ENCODE measurements at places on chromosomes 12 and 14.
A peak's percentile ranks its signal among the peaks of the same experiment; 100 is the strongest.

GRCh38 chr14:66315548-66315947, 170.6 kb upstream of the CCDC196 start:
- peak; percentile 30 for DNase-seq

GRCh38 chr14:101398011-101398410, 163.3 kb upstream of the DIO3 start:
- no peak for DNase-seq

GRCh38 chr14:102965282-102965681, 42.8 kb downstream of the AMN start:
- DNase-seq, result no peak

- DNase-seq, result no peak
Measured at GRCh38 chr12:104585448-104586055, 128.8 kb downstream of the CHST11 start.

- no peak for DNase-seq
Measured at GRCh38 chr14:94340533-94340932, 17.4 kb upstream of the SERPINA6 start.

DNA sequence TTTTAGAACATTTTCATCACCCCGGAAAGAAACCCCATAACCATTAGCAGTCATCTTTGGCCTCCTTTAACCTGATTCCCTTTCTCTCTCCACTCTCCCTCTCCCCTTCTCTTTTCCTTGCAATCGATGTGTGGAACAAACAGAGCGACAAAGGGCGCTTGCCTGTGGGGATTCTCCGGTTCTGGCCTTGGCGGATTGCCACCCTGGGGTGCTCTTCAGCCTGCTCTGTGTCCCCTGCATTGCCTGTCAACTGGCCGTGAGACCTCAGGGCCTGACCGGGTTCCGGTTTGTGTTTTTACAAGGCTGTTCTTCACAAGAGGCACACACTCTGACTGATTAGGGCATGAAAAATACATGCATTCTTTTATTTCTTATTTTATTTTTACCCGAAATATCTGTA, 27.8 kb downstream of the LRTM2 start:
- no peak for DNase-seq

DNA sequence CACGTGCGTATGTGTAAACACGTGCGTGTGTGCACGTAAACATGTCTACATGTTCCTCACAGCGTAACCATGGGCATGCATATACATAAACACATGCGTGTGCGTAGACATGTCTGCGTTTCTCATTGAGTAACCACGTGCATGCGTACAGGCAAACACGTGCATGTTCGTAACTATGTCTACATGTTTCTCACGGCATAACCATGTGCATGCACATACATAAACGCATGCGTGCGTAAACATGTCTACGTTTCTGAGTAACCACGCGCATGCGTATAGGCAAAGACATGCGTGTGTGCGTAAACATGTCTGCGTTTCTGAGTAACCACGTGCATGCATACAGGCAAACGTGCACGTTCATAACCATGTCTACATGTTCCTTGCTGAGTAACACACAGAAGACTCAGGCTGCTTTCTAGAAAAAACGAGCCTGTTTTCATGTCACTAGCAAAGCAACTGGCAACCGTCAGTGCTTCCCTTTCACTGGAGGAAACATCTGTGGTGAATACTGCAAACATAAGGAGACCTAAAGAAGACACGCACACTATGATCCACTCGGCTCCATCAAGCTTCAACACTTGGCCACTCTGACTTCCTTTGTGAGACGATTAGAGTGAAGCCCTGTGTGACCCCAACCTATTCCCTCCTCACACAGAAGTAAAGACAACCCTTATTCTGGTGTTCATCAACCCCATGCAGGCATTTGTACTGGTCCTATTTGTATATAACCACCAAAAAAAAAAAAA, 28.8 kb downstream of the POLE start:
- DNase-seq, result no peak

DNA sequence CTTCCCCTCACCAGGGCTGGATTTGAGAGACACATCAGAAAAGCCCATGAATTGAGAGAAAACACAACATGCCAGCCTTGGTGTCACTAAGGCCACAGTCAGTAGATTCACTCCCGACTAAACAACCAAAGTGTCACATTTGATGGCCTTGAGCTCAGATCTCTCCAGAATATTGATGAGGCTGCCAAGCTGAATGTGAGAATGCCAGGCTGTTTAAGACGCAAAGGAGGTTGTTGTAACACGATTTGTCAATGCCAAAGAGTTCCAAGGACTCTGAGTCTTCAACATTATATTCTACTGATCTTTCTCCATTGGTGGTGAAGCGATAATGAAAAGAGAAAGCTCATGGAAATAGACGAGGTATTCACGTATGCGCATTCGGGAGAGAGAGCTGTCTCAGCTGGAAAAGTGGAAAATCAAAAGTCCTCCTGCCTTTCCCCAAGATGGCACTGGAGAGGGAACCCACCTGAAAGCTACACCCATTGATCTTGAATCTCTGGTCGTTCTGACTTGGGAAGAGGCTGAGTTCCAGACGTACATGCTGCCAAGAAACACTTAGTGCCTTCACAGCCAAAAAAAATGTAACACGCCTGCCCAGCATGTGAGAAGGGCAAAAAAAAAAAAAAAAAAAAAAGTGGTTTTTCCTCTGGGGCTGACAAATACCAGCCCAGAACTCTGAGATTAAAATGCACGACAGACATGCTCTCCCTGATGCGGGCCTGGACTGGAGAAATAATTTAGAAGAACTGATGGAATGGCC, 1159.6 kb downstream of the VRK1 start:
- no peak for DNase-seq

DNA sequence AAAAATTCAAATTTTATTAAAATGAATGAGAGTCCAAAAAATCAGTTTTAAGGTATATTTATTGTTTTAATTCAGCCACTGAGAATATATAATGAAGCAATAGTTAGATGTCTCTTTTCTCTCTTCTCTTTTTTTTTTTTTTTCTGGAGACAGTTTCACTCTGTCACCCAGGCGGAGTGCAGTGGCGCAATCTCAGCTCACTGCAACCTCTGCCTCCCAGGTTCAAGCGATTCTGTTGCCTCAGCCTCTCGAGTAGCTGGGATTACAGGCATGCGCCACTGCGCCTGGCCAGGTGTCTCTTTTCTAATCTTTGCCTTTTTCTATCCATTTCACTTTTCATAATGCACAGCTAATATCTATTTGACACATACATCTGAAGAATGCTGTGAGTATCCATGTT, 307.1 kb upstream of the RGS6 start:
- no peak for DNase-seq

DNA sequence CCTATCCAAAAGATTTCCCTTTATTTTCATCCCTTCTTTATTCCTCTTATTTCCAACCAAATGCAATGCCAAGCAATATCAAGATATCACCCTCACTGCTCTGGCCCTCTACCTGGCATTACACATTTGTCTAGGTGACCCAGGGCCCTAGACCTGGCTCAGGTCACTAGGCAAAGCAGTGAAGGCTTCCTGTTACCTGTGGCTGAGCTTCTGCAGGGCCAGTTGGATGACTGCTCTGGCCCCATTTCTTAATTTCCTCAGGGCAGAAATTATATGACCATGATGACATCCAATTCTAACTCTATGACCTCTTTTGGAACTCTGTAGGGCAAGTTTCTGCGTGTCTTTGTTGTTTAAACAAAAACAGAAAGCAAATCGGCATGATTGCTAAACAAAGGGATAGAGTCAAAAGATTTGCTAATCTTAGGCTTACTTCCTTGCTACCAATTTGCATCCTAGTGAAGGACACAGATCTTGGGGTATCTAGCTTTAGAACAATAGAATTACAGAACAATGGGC, 7.4 kb upstream of the CCDC198 start:
- DNase-seq, result no peak

DNA sequence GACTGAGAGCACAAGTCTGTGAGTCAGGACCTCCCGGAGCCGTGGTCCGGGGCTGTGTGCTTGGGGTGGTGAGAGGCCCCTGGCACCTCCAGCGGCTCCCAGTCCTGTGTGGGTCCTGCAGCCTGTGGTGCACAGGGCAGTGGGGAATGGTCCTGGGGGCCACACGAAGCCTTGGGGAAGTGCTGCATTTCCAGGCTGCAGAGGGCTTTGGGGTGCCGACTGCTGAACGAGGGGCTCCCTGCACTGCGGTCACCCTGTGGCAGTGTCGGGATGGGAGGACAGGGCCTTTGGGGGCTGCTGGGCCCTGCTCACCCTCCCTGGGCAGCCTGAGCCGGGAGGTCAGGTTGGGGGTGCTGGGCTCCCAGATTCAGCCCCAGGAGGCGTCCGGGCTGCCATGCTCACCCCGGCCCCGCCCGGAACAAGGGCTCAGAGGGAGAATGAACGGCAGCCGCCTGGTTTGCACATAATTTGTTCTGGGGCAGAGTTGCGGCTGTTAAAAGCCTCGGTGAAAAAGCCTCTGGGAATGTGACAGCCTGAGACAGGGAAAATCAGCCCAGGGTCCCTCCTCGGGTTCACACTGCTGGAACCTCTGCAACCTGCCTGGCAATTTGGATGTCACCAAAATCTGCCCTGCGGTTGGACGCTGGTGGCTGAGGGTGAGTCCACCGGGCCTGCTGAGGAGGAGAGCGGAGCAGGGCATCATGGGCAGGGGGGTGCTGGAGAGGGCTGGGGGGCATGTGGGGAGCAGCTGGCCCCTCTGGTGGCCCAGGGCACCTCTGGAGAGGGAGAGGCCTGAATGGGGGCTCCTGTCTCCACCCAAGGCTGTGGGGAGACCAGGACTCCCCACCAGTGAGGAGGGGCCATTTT, 109.2 kb downstream of the KIF26A start:
- DNase-seq, result no peak

DNA sequence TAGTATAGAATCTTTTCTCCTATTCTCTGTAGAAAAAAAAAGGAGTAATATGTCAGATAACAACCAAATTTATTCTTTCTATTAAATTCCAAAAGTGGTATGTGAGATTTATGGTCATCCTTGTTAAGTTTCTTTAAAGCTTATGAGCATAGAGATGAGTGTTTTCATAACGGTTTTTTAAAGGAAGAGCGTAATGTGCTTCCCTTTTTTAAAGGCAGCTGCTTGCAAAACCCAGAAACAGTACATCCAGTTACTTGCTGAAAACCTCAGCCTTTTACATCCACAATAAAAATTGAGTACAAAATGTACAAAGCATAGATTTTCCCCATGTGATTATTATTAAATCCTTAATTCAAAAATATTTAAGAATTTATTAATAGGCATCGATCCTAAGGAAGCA, 53.6 kb upstream of the CD163 start:
- no peak for DNase-seq

DNA sequence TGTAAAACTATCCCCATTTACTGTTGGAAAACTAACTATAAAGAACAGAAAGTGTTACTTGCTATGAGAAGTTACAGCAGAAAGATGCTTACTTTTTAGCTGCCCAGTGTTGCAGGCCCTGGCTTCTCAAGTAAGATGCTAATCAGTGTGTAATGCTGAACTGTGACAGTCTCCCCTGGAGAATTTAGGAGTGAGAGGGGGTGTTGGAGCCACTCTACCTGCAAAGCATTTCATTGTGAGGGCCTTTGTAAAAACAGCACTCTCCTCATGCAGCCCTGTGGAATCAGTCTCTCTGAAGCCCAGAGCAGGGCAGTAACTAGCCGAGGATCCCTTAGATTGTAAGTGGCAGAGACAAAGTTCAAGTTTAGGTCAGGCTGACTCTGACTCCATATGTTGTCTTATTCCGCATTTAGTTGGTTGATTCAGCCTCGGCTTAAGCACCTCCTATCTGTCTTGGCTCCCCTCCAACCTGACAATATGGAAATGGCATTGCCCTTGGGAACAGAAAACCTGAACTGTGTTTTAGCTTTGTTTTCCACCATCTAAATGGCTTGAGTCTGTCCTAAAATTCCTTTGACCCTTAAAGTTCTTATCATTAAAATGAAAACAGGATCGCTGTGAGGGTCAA, 141.3 kb downstream of the PRKCH start:
- DNase-seq, result peak; percentile 26

DNA sequence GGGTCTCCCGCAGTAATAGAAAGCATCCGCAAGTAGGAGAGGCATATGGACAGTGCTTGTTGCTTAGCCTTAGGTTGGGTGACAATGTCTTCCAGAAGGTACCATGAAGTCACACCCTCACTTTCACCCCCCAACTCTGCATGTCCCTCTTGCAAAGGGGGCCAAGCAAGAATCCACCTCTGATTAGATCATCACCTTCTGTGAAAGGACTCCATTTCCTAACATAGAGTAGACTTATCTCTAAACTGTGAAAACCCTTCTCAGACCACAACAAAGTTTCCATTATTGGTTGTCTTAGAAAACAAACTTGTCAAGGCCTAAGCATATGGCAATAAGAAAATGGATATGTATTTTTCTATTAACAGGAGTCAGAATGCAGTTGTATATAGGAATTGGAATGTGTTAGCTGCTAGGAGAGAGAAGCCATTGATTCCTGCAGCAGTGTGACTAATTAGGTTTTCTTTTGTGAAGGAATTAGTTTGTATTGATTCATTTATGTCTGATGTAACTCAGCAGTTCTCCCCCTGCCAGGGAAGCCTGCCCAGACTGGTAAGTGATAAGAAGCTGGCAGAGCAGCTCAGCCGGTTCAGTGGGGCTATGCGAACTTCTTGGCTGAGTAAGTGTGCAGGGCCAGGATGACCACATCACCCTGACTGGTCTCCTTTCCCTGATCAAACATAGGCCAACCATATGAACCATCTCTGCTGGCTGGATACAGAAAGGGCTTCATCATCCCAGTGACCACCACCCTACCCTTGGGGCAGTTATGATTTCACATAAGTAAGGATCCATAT, 107.3 kb upstream of the CCDC196 start:
- DNase-seq, result no peak

DNA sequence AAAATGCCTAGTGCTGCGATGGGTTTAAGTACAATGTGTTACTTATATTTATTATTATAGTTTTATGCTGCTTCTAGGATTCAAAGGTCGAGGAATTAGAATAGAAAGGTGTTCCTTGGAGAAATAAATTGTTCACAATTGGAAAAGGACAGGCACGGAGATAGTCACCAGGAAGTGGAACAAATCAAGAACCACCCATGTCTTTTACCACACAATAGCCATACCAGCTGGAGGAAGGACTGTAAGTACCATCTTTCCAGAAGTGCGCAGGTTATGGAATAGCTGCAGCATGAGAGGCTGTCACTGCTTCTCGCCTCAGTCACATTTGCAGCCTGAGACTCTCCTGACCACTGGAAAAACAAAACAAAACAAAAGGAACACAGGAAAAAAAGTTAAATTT, 40.5 kb upstream of the MANSC4 start:
- DNase-seq, result no peak

- peak; percentile 94 for DNase-seq
Measured at GRCh38 chr14:104794099-104794498, 1.4 kb downstream of the AKT1 start.

GRCh38 chr12:96098631-96099030, 63.2 kb upstream of the LTA4H start:
- no peak for DNase-seq

Data from iPS-NIHi11 (cell line).